ENCODE measurements at places on chromosomes 5 and 9.

DNA sequence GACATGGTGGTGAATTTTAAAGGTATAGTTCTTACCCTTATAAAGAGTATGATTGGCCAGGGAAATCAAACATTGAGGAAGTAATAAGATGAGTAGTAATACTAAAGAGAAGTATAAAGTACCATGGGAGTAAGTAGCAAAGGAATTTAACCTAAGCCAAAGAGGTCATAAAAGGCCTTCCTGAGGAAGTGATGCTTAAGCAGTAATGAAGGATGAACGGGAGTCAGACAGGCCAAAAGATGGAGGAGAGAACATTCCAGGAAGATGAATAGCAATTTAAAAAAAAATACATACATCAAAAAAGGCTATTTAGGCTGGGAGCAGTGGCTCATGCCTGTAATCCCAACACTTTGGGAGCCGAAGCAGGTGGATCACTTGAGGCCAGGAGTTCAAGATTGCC, 29.0 kb downstream of the KLHL3 start:
- DNase-seq, result no peak

DNA sequence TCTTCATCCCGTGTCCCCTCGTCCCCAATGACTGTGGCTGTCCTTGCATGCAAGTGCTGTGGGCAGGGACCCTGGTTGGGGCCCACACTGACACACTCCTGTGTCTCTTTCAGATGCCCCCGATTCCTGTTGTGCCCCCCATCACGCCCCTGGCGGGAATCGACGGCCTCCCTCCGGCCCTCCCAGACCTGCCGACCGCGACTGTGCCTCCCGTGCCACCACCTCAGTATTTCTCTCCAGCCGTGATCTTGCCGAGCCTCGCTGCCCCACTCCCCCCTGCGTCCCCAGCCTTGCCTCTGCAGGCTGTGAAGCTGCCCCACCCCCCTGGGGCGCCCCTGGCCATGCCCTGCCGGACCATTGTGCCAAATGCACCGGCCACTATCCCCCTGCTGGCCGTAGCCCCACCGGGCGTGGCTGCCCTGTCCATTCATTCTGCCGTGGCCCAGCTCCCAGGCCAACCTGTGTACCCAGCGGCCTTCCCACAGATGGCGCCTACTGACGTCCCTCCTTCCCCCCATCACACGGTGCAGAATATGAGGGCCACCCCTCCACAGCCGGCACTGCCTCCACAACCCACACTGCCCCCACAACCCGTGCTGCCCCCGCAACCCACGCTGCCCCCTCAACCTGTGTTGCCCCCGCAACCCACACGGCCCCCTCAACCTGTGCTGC, 75.0 kb downstream of the WNK2 start:
- DNase-seq, result no peak

DNA sequence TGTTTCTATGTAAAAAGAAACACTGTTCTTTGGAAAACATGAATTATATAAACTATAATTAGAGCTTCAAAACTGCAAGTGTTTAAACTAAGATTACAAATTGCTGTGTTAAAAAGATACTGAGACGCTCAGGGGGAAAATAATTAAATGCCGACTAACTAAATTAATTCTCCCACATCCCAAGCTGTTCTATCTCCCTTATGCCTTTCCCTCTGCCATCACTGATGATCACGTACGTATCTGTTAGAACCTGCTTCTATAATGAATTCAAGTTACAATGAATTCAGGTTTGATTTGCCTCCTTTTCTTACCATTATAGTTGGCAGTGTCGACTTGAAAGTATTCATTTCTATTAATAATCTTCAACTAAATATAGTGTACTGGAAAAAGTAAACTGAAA, 349.9 kb upstream of the CDH6 start:
- no peak for DNase-seq

- DNase-seq, result no peak
Measured at GRCh38 chr9:81814401-81814793, 113.8 kb upstream of the SPATA31D4 start.

GRCh38 chr5:116908537-116908936, 333.9 kb upstream of the SEMA6A start:
- no peak for DNase-seq

DNA sequence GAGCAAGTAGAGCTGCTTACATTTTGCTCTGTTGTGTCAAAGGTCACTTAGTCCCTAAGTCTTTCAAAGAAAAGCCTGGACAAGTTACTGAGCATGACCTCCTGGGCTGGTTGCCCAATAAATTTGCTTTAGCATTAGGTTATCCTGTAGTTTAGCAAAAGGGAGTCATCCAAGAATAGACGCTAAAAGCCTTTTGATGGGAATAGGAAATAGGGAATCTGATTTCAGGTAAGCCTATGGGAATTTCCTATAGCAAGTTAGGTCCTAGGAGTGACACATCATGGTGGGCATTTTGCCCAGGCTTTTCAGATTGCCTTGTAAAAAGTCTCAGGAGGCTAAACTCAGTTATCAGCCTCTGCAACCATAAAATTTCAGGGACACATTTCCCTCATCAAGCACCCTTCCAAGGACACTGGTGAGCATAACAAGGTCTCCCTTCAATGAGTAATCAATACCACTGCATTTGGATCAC, 67.6 kb upstream of the RANBP3L start:
- DNase-seq, result no peak

DNA sequence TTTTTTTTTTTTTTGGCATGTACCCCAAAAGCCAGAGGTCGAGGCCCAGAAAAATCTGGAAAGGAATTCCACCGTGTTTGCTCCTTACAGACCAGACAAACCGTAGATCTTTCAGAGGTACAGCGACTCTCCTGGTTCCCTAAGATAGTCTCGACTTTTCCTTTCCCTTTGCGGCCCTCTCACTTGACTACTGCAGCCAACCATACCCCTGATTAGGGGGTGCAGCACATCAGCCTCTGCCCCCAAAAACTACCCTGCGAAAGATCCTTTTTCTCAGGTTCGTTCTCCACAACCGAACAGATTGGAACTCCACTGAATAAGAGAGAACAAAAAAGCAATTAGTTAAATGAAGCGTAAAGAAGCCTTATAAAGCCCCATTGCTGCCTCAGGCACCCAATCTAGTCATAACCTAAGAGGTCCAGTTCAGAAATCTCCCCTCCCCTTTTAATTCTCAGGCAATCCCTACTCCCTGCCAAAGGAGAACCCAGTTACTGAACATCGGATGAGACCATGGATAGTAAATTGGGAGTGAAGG, 379 bp upstream of the TICAM2 start:
- no peak for DNase-seq

DNA sequence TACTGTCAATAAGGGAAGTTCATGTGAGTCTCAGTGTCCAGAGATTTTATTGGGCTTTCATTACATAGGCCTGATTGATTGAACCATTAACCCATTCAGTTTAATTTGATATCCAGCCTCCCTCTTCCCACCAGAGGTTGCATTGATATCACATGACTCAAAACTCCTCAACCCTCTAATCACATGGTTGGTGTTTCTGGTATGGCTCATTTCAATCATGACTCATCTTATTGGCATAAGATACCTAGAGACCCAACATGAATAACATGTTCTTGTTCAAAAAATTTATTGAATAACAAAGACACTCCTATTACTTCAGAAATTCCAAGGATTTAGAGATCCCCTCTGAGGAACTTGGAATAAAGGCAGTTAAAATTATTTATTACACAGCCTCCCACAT, 982.2 kb downstream of the TLE1 start:
- no peak for DNase-seq

DNA sequence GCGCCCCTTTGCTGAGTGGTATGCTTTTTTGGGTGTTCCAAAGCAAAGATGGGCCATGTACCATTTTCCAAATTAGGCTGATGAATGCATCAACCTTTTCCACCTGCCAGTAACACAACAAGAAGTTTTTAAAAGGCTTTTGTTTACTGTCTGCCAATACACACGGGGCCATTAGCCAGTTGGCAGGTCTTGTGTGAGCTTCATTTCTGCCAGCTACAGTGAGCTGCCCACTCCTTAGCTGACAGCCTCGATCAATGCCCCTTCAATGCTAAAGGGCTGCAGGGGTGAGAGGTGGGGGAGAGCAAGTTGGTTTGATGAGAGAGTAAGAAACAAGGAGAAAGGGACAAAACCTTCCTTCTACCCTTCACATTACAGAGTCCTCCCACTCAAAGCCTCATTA, 128.7 kb downstream of the C5orf15 start:
- no peak for DNase-seq

GRCh38 chr5:160508780-160509361, 87.2 kb downstream of the PTTG1 start:
- peak; percentile 74 for DNase-seq

- DNase-seq, result no peak
Measured at GRCh38 chr9:86062845-86063693, 36.3 kb downstream of the GOLM1 start.

- no peak for DNase-seq
Measured at GRCh38 chr9:112094948-112095681, 80.0 kb downstream of the SUSD1 start.

- DNase-seq, result no peak
Measured at GRCh38 chr5:132782101-132782500, 5.1 kb upstream of the SEPTIN8 start.

GRCh38 chr5:90612919-90613318, 54.3 kb downstream of the ADGRV1 start:
- DNase-seq, result no peak

DNA sequence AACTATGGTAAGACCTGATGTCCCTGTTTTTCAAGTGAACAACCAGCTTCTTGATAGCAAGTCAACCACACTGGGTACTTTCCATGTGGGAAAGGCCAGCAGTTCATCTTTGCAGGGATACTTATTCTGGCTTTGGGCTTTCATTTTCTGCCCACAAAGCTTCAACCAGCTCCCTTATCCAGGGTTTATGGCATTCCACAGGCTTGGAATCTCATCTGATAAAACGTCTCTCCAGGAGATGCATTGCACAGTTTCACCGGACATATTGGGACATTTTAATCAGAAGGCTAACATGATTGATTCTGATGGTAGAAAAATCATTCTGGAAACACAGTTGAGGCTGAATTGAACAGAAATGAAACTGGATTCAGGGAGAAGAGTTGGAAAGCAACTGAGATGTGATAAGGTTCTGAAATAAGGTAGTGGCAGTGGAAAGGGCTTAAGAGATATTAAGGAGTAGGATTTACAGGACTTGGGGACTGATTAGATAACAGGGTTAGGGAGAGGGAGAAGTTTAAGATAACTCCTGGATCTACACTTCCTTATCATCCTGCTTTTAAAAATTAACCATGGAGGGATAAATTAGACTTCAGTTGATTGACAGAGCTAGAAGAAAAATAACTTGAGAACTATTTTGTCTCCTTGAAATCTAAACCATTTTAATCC, 195.8 kb upstream of the FBXL7 start:
- no peak for DNase-seq

- no peak for DNase-seq
Measured at GRCh38 chr5:112077180-112077579, 320.2 kb upstream of the NREP start.

- DNase-seq, result no peak
Measured at GRCh38 chr5:147445917-147446316, 64.0 kb downstream of the DPYSL3 start.

GRCh38 chr5:161051920-161052500, 200.0 kb upstream of the ATP10B start:
- DNase-seq, result no peak

GRCh38 chr5:160743027-160743426, 109.0 kb downstream of the ATP10B start:
- no peak for DNase-seq

DNA sequence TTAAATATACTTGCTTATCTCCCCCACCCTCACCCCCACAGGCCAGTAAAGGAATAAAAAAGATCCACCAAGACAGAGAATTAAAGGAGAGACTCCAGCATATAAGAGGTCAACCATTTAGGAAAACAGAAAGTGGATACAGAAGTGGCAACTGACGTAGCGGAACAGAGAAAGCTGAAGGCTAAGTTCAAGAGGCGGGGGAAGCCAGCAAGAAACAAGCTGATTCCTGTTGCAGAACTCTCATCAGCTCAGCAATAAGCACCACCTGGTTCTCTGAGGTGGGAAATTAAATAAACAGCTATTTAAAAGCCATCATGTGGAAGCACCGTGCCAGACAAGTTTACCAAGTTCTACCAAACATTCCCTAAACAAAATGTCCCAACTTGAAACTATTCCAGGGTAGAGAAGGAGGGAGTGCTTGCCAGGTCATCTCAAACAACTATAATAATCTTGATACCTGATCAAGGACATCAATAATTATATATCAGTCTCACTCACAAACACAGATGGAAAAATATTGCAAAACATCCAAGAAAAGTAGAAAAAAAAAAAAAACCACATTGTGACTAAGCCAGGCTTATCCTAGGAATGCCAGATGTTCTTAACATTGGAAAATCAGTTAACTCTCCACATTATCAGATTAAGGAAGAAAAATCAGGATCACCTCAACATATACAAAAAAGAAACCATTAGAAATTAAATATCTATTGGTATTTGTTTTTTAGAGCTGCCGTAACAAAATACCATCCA, 7.3 kb upstream of the ARL15 start:
- no peak for DNase-seq

GRCh38 chr9:85508616-85509015, 233.1 kb downstream of the AGTPBP1 start:
- no peak for DNase-seq

DNA sequence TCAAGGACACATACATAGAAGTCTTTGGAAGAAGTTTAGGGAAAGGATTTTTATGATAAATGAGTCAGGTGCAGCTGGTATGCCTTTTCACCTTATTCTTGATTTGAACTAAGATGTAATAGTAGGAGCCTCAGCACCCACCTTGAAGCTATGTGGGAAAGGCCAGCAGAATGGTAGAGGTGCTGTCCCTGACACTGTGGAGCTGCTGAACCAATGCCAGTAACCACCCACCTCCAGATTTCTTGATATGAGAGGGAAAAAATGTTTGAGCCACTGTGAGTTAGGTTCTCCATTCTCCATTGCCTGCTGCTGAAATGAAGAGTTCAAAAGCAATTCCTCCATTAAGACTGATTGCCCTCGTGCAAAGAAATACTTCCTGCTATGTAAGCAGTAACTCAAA, 12.2 kb upstream of the HMGCR start:
- no peak for DNase-seq

DNA sequence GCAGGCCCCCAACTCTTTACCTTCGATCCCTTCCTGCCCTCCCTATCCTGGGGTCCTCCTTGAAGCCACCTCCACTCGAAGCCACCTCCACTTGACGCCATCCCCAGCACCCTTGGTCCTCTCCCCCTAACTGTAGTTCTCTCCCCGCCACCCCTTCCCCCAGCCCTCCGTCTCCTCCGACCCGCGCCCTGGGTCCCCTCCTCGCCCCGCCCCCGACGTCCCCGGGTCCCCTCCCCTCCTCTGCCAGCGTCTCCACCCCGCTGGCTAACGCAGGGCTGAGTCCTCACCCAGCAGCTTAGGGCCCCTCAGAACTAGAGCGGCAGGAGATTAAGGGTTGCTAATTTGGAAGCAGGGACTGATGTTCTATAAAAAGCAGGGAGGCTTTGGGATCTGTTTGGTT, 30.6 kb upstream of the ANKRD33B start:
- no peak for DNase-seq

- peak; percentile 39 for DNase-seq
Measured at GRCh38 chr9:100700689-100701318, 122.9 kb downstream of the CAVIN4 start.

All from endothelial cell (in vitro differentiated cells).